ENCODE measurements at places on chromosomes 12 and 14. TPM values are rescaled to one million over a fixed set of nuclear protein-coding genes. Genes with fewer than 3 reads are reported as not detected.

The TAS2R42 gene
- not detected for total RNA-seq

The GLIPR1 gene
- total RNA-seq, result 52.0 TPM

The INSM2 gene
- not detected for total RNA-seq

The HECTD4 gene
- total RNA-seq, result 54.8 TPM

The TBX3 gene
- 50.9 TPM for total RNA-seq

The FAIM2 gene
- total RNA-seq, result 2.9 TPM

The CACNA1C gene
- 8.4 TPM for total RNA-seq

The DLGAP5 gene
- total RNA-seq, result 0.97 TPM

The HOTAIR gene
- total RNA-seq, result not detected

The GLT8D2 gene
- 10.5 TPM for total RNA-seq

The SPRYD4 gene
- 3.1 TPM for total RNA-seq

DNA sequence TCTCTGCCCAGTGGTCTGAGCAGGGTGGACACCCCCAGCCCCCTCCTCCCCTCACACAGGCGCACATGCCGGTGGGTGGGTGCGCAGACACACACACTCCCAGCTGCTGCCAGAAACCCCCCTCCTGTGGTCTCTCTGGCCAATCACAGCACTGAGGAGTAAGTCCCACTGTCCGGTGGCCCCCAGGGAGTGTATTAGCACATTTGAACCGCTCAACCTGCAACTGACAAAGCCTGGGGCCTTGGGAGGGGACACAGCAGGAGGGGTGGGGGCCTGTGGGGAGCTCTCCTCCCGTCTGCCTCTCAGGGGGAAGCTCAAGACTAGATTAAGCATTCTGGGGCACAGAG, 11.7 kb downstream of the FIGNL2 start:
- DNase-seq, result no peak

DNA sequence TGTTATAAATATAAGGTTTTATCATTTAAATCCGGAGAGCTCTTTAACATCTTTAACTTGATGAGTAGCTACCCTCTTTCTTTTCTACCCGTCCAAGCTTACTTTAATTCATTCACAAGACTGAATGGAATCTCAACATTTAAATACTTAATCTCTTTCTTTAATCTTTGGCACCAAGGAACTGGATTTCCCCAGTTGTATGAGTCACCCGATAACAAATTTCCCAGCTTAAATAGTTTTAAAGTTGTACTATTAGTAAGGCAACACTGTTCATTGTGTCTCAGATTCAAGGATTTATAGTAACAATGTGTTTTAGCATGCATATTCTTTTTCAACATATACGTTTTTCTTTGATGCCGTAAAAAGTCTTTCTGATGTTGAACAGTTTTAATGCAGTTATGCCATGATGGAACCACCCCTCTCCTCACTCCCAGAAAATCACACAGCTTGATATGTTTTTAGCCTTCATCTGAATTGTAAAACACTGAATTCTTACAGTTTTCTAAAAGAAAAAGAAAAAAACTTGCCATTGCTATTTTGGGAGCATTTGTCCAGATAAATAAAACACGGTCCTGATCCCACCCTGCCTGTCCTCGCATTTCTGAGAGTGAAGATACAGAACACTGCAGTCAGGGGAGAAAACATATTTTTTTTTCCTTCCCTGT, 16.0 kb upstream of the LRP6 start:
- DNase-seq, result no peak

DNA sequence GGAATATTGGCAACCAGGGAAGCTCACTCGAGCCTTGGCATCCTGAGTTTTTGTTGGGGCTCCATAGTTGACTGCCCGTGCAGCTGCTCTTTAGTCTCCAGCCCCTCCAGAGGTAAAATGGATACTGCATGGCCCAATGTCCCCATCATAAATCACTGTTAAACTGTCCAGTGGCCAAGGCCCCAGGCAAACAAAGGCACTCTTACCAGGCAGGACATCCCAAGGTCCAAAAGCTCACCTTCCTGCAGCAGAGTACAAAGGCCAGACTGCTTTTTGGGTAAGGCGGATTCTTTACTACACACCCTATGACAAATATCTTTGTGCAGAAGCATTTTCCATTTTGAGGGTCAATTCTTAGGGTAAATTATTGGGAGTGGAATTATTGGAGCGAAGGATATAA, 81.1 kb downstream of the GPATCH2L start:
- DNase-seq, result no peak

DNA sequence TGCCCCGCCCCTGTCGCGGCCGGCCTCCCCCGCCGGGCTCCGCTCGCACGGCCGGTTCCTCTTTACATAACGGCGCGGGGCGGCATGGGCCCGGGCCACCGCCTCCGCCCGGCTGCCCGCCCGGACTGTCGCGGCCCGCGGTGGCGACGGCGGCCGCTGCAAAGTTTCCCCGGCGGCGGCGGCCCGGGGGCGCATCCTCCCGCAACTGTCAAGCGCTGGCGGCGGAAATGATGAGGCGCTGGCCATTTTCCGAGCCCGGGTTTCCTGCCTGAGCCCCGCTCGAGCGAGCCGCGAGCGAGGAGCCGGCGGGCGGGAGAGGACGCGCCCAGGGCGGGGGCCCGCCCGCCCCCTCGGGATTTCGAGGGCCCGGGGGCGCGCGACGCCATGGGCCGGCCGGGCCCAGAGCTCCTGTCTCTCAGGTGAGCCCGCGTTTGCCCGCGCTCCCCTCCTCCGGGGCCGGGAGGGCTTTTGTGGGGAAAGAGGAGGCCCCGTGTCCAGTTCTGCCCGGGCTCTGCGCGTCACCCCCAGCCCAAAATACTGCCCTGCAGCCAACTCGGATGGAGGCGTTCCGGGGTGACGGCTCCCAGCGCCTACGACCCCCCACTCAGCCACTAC, at the start of gene SH2B3:
SH2B3 (plus strand) TSS at position 65 of the 615 bp plus-strand sequence. CDS start 12,223 bp downstream, outside the sequence.
- no peak for DNase-seq

DNA sequence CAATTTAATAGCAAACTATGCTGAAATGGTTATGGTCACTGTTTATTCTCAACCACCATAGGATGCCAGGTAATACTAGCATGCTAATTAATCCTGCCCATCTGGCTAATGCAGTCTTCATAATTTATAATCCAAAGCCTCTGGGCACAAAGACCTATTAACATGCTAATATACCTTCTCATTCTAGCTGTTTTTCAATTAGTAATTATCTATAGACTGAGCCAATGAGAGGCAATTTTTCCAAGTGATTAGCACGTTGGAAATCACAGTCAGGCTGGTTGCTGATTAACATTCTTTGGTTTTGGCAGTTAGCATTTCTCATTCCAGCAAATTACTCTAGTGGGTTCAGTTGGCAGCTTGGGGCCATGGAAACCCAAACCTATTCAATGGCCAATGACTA, 357.2 kb downstream of the SEC23A start:
- no peak for DNase-seq

DNA sequence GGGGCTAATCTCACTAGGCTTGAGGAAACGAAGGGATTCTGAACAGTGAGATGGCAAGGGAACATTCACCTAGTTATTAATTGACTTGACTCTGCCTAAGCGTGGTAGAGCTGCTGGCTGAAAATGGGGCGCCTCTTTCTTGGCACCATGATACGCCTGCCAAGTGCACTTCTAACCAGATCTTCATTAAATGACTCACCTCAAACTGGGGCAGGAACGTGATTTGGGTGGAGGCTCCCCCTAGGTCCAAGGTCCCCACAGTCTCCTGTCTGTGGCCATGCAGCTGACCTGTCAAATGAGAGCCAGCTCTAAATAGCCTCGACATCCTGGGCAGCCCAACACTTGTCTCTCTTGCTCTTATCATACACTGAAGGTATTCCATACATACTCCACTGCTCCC, 26.0 kb downstream of the COQ6 start:
- DNase-seq, result no peak

GRCh38 chr12:2649201-2650030, 145.4 kb upstream of the FKBP4 start:
- no peak for DNase-seq

DNA sequence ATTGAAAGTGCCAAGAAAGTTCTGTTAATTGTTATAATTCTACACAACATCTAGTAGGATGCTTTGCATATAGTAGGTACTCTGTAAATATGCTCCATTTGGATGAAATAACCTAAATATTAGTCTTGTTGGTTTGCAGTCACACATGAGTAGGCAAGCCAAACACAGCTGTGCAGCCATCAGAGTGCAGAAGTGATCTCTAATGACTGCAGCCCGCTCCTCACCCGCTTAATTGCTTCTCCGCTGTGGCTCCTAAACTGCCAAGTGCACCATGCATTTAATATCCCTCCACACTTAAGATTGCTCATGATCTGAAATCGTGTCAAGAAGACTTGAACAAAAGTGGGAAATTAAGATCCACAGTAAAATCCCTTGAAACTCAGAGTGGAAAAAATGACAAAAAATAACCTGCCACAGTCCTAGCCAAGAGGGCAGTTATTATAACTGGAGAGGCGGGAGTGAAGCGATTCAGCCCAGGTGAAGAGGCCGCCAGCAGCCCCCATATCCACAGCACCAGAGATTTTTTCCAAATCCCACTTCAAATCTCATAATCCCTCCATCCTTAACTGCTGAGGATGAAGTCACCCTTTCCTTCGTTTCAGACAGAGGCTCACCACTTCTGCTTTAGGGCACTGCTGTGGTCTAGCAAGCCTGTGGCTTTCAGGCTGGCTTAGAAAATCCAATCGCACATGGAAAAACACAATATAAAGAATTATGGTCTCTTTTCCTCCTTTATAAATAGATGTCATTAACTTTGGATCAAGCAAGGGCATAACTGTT, 69.5 kb downstream of the TMEM30B start:
- no peak for DNase-seq

DNA sequence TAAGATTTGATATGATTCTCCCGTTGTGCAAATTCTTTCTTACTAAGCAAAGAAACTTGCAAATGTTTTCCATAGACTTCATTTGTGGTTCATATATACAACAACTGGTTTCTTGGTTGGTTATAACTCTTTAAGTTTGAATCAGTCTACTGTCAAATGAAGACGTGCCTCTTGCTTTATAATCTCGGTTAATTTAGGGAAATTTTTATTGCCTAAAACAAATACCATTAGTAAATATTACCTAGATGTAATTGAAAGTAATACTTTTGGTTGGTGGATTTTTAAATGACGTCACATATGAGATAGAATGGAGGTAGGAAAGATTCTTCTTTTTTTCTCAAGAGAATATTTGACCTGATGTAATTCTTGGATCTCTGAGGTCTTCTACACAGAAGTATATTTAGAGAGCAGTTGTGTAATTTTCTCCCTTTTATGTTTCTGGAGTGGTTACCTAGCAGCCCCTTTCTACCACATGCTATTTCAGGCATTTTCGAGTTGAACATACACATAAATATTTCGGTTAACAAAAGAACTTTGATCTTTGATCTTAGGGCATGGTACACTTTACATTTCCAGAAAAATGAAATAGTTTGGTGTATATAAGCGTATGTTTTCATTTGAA, 1.7 kb downstream of the ATF7IP start:
- DNase-seq, result no peak

DNA sequence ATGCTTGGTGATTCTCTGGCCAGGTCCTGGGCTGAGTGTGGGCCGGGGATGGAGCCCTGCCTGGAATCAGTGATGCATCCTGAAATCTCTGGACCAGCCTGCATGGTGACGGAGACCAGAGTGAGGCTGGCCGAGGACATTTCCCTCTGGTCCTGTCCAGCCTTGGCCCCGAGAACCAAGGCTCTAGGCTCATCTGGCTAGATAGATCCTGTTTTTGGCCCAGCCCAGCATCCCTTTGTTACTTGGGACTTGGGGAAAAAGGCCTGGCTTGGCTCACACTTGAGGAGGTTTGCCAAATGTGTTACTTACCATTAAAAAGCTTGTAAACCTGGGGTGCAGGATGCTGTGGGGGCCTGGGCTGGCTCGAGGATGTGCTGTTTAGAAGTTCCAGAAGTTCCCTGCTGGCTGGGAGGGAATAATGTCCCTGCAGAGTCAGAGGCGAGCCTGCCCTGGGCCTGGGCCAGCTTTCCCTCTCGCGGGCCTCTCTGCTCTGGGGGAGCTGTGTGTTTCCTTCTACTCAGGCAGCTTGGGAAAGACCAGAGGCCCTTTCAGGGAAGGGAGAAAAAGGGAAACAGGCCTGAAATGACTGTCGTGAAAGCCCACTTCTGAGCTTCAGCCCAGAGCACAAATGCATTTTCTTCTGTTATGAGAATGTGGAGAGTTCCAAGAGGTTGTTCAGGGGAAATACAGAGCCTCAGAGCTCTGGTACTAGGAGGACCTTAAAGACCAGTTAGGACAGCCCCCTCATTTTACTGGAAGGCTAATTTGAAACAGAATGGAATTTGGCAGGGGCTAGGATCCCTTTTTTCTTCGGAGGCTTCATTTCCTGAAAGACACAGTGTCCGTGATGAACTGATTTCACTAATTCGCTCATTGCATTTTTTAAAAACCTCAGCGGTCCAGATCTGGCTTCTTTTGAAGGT, 47.2 kb upstream of the CTDSP2 start:
- DNase-seq, result peak; percentile 88

DNA sequence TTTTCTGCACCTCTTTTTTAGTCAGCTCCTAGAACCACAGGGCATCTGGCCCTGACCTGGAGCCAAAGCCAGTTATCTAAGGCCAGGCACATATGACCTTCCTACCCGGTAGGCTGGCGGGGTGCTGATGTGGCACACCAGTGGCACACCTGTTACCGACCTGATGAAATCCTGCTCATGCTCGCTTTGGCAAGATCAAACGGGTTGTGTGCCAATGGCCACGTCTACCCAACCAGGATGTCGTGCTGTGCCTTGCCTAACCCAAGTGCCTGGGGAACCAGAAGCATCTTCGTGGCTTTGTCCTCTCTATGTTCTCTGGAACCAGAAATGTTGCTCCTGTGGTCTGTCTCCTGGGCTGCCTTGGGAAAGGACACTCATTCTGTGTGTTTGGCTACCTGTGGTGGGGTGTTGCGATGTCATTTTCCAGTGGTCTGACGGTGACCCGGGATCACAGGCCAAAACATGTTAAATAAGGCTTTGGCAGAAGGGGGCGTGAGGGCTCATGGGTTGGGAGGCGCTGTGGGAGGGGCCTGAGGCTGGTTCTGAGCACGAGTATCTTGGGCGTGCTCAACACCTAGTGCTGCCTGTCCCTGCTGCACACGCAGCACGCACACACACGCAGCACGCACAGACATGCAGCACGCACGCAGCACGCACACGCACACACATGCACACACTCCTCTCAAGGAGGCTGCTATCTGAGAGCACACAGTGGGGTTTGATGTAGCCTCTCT, 27.9 kb downstream of the CCNK start:
- no peak for DNase-seq

Data from lower lobe of right lung (tissue), 2 donors.